Stimulated activated CD8-positive, alpha-beta memory T cell treated with anti-CD3 and anti-CD28 coated beads, Interleukin-7, amount 100 ng/mL, for 1 hour (primary cell): ENCODE measurements at places on chromosomes 5 and 9.
A peak's percentile ranks its signal among the peaks of the same experiment; 100 is the strongest.

DNA sequence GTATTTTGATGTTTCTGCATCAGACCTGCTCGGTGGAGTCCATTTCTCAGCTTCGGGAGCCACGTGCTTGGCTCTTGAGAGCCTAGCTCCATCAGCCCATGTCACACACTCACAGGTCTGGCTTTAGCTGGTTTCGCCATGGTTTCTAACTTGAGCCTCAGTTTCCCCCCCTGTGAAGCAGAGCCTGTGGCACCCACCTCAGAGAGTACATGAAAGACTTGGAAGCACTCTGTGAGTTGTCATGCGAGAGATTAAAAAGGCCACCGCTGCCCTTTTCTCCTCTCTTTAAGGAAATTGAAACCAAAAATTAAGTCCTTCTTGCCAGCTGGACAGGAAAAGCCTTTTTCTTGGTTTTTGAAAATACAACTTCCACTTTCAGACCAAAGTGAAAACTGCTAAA, 8.8 kb downstream of the TENT4A start:
- DNase-seq, result no peak

GRCh38 chr9:120289098-120289497, 290.9 kb downstream of the CDK5RAP2 start:
- no peak for DNase-seq

DNA sequence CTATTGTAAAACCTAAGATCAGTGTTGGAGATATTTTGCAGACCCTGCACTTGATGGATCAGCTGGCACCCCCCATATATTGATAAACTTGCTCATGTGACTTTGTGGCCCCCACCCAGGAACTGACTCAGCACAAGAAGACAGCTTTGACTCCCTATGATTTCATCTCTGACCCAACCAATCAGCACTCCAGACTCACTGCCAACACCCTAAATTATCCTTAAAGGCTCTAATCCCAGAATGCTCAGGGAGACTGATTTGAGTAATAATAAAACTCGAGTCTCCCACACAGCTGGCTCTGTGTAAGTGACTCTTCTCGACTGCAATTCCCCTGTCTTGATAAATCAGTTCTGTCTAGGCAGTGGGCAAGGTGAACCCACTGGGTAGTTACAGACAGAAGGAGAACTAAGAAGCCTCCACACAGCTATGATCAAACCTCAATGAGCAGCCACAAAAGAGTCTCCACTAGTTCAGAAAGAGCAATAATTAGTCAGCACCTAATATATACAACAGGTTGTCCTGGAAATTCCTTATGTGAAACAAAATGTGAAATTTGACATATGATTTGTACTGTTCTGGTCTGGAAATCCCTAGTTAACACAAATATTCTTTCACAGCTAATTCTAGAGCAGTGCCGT, 52.2 kb downstream of the ACTL7B start:
- DNase-seq, result no peak

DNA sequence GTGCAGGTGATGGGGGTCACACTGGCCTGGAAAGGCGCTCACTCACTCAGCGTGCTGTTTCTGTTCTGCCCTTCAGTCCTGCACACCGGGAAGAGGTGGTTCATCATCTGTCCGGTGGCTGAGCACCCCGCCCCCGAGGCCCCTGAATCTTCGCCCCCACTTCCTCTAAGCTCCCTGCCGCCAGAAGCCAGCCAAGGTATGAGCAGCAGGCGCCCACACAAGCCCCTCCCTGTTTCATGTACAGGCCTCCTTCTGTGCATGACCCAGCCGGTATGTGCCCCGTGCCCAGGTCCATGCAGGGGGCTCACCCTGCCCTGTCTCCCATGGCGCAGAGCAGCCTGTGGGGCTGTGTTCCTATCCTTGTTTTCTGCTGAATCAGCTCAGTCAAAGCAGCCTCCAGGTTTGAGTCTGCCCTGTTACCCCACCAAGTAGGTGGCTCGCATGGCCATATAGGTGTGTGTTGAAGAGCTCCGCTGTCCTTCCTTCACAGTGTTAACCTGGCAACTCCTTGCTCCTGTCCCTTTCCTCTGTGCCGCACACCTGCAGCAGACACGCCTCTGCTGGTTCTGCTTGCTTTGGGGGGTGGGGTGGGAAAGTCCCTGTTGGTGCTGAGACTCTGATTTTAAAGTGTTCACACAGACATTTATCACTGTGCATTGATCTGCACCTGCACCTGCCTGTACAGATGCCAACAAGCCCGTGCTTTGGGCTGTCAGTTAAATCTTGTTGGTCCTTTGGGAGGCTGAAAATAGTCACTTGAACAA, 84.8 kb downstream of the WNK2 start:
- DNase-seq, result no peak

DNA sequence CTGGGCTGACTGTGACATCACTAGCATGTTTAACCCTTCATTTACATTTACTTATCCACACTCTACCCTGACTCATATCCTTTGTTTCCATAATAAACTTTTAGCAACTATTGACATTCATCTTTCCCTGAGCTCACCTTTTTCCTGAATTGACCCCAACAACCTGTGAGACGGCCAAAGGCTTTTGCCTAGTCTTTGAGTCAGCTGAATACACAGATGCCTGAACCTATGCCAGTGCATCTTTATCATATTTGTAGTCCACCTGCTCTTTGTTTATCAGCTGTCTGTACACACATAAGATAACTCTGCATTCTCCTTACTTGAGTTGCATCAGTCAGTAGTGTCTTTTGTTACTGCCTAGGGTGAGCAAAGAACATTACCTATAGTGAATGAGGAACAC, 128.5 kb upstream of the HMHB1 start:
- DNase-seq, result no peak

GRCh38 chr9:129995409-129996160, 47.4 kb downstream of the FNBP1 start:
- DNase-seq, result no peak

- DNase-seq, result no peak
Observed at GRCh38 chr9:104914466-104914865, 13.5 kb downstream of the ABCA1 start.

GRCh38 chr5:6216471-6217075, 161.8 kb downstream of the MED10 start:
- DNase-seq, result no peak

- no peak for DNase-seq
Observed at GRCh38 chr9:108416324-108416723, 439.5 kb downstream of the ACTL7B start.

GRCh38 chr5:179607160-179607931, 16.1 kb downstream of the HNRNPH1 start:
- no peak for DNase-seq

GRCh38 chr5:147930769-147931168, 24.4 kb upstream of the C5orf46 start:
- DNase-seq, result no peak

DNA sequence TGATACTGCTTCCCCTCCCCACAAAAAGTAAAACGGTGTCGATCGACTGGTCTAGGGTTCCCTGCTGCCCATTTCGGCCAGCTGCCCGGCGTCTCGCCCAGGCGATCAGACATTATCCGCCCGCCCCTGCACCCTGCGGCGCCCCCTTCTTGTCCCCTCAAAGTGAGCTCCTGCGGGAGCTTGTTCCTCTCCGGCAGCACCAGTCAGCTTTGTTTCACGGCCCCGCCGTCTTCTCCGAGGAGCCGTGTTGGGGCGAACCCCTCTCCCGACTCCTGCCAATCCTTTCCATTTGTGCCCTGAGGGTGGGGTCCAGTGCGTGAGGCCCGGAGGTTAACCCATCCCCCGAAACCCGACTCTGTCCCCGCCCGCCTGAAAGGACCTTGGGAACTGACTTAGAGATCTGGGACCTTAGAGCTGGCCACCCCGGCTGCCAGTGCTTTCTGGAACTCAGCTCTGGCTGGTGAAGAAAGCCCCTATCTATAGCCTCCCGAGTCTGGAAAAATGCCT, 518 bp downstream of the UBE2B start:
- no peak for DNase-seq

GRCh38 chr9:128722380-128723351, 1.3 kb downstream of the ZDHHC12 start:
- DNase-seq, result no peak

- no peak for DNase-seq
Observed at GRCh38 chr5:32089146-32090000, 84.7 kb downstream of the GOLPH3 start.

DNA sequence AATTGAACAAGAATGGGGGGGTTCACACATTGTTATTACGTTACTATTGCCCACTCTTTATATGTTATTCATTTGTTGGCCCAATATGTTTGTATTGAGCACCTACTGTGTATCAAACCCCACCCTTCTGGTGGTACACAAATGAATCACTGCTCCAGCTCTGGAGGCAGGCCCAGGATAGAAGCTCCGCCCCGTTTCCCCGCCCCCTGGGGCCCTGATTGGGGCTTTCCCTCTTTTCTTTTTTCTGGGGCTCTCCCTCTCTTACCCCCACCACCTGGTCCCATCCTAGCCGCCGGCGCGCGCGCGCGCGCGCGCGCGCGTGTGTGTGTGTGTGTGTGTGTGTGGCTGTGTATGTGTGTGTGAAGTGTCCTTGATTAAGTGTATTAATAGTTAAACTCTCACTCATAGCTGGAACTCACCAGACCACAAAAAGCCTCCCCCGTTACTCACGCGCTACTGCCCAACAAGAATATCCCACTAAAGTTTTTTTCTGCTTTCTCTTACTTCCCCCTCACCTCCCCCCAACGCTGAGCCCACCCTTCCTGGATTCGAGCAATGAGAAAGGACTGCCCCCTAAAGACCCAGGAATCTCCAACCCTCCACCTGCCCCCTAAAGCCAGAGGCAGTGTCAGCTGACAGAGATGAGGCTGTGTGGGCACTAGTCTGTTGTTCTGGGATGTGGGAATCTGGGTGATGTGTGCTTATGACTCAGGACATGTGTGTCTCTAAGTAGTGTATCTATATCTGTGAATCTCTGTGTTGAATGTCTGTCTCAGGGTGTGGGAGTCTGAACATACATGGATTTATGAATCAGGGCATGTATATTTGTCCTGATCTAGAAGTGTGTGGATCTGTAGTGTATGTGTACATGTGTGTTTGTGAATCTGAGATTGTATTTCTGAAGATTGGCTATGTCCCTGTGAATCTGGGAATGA, 4.0 kb downstream of the CXXC5 start:
- DNase-seq, result peak; percentile 46

GRCh38 chr9:128625391-128626146, 31.1 kb downstream of the DYNC2I2 start:
- DNase-seq, result no peak

DNA sequence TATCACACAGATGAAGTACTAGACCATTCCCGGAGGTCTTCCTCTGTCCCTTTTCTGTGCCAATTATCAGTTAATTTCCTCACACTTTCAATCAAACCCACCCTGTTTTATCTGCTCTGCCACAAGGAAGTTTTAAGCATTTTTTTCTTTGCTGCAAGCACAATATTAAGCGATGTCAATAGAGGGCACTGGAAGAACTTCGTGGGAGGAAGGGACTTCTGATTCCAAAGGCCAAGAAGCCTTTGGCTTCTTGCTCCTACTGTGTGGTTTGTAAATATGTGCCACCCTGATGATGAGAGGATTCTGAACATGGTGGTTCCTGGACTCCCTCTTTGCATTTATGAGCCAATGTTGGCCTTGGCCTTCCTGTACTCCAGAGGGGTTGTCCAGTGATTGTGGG, 1712.5 kb upstream of the C9orf72 start:
- DNase-seq, result no peak

- no peak for DNase-seq
Observed at GRCh38 chr9:96612105-96612965, 7.3 kb downstream of the CDC14B start.

DNA sequence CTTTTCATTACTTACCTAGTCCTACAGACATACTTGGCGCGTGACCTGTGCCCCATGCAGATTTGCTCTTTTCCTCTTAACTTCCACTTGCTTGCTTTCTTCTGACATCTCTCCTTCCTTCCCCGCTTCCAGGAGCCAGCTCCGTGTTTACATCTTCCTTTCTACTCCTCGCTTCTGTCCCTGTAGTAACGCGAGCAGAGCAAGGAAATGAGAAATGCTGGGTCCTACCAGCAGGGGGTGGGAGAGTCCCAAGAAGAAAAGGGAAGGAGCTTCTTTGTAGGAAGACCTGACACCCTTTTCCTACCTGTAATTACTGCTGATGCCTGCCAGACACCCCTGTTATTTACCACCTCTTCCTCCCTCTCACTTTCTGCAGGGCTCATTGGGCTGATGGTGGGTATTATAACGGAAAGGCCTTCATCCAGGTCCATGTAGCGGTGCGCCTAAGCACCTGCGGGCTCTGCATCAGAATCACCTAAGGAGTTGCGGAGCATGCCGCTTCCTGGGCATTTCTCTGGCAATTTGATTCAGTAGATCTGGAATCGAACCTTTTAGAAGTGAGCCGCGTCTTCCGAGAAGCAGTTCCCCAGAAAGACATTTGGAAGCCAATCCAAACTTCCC, 1260.8 kb upstream of the WWC1 start:
- DNase-seq, result no peak

DNA sequence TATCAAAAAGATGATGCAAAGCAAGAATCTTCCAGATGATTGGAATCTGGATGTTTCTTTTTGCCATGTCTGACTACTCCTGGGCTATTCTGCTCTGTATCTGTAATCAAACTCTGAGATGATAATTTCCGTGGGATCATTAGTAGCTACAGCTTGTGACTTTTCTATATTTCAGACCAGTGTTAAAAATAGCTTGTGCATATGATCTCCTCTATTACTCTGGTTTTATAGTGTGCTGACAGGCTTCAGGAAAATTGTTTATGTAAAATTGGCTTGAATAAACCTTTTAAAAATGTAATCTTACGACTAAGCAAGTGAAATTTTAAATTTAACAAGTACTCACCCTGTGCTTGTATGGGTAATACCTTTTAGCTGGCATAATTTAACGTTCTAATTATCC, 40.4 kb downstream of the NAA35 start:
- no peak for DNase-seq

DNA sequence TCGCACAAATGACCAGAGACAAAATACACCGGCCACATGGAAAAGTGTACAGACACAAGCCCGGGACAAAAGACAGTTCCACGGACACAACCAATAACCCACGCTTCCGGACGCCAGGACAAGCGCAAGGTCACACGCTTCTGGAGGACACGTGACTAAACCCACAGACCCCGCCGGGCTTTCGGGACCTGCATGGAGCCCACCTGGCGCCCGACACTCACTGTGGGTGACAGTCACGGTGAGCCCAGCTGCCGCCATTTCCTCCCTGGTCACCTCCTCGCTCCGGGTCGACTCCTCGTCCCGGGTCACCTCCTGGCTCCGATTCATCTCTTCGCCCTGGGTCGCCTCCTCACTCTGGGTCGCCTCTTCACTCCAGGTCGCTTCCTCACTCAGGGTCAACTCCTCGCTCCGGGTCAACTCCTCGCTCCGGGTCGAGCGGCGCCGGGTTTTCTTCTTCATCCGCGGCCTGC, 470 bp downstream of the BAG1 start:
- DNase-seq, result peak; percentile 5

DNA sequence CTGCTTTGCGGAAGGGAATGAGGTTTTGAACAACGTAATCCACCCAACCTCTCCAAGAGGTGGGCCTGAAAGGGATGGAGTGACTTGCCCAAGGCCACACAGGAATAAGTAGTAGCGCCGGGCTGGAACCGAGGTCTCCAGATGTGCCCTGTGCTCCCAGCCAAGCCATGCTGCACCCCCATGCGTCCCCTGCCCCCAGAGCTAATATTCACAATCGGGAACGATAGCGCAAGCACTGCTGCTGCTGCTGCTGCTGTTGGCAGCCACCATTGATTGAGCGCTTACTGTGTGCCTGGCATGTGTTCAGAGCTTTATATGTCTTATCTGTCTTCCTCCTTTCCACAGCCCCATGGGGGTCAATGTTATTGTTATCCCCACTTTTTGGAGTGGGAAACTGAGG, 43.9 kb downstream of the AMBP start:
- DNase-seq, result no peak
